ENCODE measurements at places on chromosomes 4 and X.

GRCh38 chr4:30535255-30535654, 184.9 kb upstream of the PCDH7 start:
- no peak for DNase-seq

- no peak for DNase-seq
These were observed 31.2 kb upstream of the IL3RA start for GRCh38 chrX:1305411-1305810.

- DNase-seq = no peak
These were observed 917.2 kb downstream of the DMD start for GRCh38 chrX:32293962-32294700.

DNA sequence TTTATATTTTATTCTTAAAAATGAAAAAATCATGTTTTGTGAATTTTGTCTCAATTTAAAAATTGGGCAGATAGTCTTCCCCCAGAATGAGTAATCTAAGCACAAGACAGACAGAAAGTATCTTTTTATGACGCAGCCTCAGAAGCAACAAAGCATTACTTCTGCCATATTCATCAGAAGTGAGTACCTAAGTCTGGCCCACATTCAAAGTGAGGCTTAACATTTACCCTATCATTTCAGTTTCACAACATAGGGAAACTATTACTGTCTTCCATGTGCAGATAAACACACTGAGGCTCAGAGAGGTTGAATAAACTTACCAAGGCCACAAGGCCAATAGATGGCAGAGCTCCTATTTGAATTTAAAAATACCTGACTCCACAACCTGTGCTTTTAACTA, 4.4 kb upstream of the PRDX4 start:
- DNase-seq = no peak

DNA sequence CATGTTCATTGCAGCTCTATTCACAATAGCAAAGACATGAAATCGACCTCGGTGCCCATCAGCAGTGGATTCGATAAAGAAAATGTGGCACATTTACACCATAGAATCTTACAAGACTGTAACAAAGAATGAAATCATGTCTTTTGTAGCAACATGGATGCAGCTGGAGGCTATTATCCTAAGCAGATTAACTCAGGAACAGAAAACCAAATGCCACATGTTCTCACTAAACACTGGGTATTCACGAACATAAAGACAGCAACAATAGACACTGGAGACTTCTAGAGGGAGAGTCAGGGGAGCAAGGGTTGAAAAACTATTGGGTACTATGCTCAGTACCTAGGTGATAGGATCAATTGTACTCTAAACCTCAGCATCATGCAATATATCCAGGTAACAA, 180.5 kb downstream of the PPP1R2C start:
- DNase-seq = no peak

DNA sequence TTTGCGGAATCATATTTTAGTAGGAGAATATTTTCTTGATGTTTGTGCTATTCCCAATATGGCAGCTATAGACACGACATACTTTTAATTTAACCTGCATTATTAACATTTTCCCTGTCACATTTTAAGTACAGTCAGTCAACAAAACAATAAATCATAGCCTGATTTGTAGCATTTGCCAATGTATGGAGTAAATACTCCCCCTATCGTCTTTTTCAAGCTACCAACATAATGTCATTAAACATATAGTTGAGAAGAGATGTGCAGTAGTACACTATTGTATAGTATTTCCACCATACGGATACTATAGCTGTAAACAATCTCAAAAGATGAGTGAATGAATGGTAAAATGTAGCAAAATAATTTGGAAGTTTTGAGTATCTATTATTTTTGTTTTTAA, 303.7 kb upstream of the MAGEB2 start:
- no peak for DNase-seq

DNA sequence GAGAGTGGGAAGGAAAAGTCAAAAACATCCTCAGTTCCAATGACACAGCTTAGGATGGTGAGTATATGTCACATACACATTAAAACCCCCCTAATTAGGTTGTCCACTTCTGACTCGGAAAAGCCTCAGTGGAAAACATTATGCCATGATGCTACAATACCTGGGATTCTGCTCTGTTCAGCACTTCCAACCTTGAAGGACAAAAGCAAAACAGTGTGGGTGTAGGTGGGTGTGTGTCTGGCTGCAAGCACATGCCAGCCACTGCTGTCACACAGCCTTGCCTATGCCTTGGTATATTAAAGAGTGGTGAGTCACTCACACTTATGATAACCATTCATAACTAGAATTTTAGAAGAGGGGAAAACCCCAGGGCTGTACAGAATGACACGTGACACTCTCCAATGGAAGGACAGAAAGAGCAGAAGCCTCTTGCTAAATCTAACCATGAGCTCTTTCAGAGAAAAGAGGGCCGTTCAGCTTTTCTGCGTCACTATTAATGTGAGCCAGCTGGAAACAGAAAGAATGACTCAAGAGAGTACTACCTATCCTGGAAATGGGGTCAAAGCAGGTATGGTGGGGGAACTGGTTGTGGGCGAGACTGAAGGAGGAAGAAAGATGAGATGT, 159.6 kb downstream of the TET2 start:
- DNase-seq = no peak

GRCh38 chr4:127410201-127410600, 222.6 kb upstream of the INTU start:
- no peak for DNase-seq

- no peak for DNase-seq
These were observed 153.1 kb upstream of the VCX start for GRCh38 chrX:7689791-7690412.

- no peak for DNase-seq
These were observed 28.7 kb upstream of the SMIM10L2A start for GRCh38 chrX:135393051-135393450.

GRCh38 chr4:26343038-26343398, 22.2 kb downstream of the RBPJ start:
- DNase-seq = no peak

GRCh38 chr4:145808021-145808650, 128.2 kb downstream of the C4orf51 start:
- no peak for DNase-seq

DNA sequence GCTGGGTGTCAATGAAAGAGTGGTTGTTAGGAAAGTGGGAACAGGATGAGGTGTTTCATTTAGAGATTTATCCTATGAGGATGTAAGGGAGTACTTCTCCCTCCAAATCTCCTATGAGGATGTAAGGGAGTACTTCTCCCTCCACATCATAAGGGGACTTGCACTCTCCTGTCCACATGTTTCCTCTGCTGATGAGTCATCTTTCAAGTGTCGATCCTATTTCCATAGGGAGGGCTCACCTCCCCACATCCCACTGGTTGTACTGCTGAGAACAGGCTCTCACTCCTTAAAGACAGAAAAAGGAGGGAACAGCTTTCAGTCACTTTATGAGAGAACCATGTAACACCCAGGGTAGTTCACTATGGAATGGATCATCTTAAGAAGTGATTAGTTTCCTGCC, 65.0 kb downstream of the INPP4B start:
- no peak for DNase-seq

DNA sequence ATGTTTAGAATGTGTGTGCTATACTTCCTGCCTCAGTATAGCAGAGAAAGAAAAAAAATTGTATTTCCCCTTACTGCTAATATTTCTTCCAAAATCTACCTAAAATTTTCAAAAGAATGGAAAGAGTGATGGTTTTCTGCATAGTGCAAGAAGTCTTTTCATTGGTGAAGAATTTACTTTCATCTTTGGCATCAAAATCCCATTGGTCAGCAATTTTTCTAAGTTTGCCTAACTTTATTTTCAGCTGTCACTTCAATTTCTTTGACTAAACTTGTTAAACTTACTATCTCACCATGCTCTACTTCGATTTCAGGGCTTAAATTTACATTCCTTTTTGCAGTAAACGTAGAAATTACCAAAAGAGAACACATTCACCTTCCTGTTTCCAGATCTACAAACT, 44.5 kb upstream of the MAGEB2 start:
- no peak for DNase-seq

- no peak for DNase-seq
These were observed 19.4 kb downstream of the GAK start for GRCh38 chr4:912548-913279.

GRCh38 chrX:43096830-43097229, 318.9 kb upstream of the PPP1R2C start:
- no peak for DNase-seq

- no peak for DNase-seq
These were observed 1679.2 kb upstream of the TENM3 start for GRCh38 chr4:180564026-180564425.

DNA sequence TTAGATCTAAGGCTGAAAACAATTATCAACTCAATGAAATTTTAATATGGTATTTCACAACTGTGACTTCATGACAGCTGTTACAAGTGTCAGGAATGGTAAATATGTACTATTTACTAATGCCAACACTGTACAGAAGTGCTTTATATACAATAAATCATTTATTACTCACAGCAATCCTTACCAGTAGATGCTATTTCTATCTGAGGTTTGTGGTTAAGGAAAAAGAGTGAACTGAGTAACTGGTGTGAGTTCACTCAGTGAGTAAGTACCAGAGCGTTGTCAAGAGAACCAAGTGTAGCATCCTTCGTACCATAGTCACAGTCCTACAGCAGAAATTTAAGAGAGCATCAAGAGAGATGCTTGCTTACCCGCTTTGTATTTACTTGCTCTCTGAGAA, 23.3 kb downstream of the MTHFD2L start:
- no peak for DNase-seq

- no peak for DNase-seq
These were observed 3.1 kb downstream of the CXXC4 start for GRCh38 chr4:104491481-104492182.

DNA sequence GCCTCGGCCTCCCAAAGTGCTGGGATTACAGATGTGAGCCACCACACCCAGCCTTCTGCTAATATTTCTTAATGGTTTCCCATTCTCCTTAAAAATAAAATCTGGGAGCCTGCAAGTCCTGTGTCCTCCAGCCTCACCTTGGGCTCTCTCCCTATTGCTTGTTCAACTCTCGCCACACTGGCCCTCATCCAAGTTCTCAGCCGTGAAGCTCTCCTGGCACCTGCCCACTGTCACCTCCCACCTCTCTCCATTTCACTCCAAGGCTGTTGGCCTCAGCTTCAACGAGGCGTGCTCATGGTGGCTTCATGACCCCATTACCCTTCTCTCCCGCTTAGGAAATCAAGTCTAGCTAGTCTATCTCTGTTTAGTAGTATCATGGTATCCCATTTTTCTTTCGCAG, 9.5 kb upstream of the ETNPPL start:
- no peak for DNase-seq

DNA sequence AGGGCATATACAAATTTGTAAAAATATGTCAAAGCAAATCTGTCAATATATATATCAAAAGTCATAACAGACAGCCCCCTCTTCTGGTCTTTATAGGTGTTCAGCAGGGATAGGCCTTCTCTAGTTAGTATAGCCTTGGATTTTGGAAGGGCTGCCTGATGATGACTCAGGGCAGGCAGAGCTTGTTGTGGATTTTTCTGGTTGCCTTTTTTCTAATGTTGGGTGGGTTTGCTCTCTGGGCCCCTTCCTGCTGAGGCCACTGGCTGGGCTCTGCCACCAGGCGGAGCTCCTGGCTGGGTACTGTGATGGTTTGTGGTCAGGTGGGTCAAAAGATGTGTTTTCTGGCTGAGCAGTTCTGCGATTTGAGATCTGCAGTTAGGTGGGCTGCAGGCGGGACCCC, 294.2 kb downstream of the GRIA2 start:
- no peak for DNase-seq

- no peak for DNase-seq
These were observed 17.8 kb downstream of the SMARCAD1 start for GRCh38 chr4:94225449-94225848.

GRCh38 chrX:49901048-49901447, 21.3 kb upstream of the CLCN5 start:
- DNase-seq = no peak

DNA sequence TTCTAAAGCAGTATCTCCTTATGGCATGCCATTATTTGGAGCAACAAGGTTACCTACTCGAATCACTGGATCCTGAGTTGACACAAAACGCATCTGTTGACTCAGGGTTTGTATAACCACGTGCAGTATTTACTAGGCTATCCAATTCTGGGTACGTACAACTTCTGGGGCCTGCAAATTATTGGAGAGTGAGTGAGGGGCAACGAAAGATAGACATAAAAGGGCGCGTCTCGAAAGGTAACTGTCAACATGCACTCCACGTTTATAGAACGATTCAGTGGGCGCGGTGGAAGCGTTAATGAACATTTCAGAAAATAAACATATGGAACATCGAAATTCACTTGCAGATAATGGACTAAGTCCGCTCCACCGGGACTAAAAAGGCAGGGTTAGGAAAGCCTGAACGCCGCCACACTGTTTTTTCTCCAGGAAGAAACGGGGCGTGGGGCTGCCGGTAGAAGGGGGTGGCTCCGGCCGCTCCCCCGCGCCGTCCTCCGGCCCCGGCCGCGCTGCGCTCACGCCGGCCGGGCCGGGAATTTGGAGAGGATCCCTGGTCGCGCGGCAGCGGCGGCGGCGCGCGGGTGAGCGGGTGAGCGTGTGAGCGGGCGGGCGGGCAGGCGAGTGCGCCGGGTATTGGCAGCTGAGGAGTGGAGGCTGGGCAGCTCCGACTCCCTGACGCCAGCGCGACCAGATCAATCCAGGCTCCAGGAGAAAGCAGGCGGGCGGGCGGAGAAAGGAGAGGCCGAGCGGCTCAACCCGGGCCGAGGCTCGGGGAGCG, at the start of gene SMAD1:
TSS of gene SMAD1 (plus strand) at position 690 of the 778 bp plus-strand sequence. CDS start 32,761 bp downstream, outside the sequence.
- DNase-seq = peak; percentile 54

GRCh38 chrX:100263650-100264049, 146.4 kb downstream of the PCDH19 start:
- no peak for DNase-seq

GRCh38 chr4:88414755-88415154, 36.1 kb downstream of the HERC6 start:
- no peak for DNase-seq

- DNase-seq = no peak
These were observed 55.0 kb downstream of the HTT-AS start for GRCh38 chr4:3019145-3019846.

DNA sequence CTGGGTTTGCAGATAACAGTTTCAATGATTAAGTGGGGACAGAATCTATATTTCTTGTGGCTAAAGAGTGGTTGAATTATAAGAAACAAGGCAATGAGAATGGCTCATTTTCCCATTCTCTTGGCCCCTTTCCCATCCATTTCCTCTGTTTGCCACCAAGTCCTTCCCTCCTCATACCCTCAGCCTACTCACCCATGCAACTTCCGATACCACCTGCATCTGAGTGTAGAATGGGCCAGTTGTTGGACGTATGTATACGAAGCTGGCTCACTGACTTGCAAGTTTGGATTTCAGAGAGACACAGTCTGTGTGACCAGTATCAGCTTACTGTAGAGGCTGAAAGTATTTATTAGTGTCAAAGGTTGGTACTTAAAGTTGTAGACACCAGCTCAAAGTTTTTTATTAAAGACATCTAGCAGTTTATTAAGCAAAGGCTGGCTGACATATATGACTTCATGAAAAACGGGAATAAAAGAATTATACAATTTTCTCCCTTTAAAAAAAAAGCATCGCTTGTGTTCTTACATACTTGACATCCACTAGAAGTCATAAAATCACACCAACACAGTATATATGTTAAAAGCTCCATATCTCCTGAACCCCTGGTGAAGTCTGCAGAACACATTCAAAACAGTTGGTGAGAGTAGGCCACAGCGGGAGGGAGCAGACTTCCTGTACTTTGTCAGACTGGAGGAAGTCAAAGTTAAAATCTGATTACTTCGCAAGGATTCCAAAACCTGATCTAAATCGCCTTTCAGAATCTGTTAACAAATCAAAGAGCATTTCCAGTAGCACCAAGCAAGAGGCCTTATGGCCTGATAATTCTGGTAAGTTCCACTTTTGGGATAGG, 22.4 kb upstream of the STIM2 start:
- no peak for DNase-seq

GRCh38 chr4:144862210-144862609, 216.3 kb downstream of the HHIP start:
- DNase-seq = no peak

GRCh38 chr4:127968586-127968985, 3.4 kb downstream of the ABHD18 start:
- DNase-seq = no peak
